ENCODE measurements at places on chromosomes 7 and 10.

DNA sequence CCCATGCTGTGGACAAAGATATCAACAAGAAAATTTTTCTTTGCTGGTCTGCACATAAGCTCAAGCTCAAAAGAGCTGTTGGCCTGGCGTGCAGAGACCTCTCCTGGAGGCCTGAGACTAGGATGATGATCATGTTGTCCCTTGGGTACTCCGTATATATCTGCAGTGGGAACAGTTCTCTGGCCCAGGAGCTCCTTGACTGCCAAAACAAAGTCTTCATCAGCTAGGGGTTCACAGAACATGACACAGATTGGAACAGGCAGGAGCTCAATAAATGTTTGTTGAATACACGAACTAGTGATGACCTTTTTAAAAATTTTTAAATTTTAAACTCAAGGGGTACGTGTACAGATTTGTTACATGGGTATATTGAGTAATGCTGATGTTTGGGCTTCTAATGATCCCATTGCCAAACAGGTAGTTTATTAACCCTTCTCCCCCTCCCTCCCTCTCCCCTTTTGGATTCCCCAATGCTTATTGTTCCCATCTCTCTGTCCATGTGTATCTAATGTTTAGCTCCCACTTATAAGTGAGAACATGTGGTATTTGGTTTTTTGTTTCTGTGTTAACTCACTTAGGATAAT, 49.1 kb downstream of the ZNF783 start:
- no peak for DNase-seq

DNA sequence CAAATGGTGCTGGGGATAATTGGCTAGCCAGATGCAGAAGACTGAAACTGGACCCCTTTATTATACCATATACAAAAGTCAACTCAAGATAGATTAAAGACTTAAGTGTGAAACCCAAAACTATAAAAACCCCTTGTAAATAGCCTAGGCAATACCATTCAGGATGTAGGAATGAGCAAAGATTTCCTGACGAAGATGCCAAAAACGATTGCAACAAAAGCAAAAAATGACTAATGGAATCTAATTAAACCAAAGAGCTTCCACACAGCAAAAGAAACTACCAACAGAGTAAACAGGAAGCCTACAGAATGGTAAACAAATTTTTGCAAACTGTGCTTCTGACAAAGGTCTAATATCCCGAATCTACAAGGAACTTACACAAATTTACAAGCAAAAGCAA, 30.9 kb upstream of the PLXDC2 start:
- no peak for DNase-seq

DNA sequence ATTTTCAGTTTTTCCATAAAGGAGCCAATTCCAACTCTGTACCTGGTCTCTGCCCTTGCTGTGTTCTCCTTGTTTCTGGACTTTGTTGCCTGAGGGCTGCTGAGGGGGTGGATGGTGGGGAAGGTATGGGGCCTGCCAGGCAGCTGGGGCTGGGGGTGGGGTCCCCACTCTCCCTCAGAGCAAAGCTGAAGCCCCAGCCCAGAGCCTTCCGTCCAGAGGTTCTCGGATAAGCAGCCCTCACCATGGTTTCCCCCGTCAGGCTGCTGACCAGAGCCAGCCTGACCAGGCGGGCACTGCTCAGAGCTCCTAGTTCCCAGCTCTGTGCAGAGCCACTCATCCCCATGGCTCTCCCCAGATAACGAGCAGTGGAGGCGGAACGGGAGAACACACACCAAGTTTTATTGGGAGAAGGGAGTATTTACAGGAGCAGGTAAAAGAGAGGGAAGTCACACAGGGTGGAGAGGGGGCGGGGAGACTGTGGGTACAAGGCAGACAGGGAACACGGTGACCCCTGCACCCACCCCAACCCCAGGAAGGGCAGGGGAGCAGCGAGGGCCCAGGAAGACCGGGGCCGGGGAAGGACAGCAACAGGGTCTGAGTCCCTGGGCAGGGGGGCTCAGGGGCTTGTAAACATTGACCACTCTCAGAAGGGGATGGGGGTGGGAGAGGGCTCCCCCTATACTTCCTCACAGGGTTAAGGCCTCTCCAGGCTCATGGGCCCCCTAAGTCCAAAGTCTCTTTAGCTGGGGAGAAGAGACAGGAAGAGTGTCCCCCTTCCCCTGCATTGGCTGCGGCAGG, 5.8 kb downstream of the GNB2 start:
- DNase-seq: no peak

- no peak for DNase-seq
These were observed 3.1 kb downstream of the PWWP2B start for GRCh38 chr10:132400041-132400546.

DNA sequence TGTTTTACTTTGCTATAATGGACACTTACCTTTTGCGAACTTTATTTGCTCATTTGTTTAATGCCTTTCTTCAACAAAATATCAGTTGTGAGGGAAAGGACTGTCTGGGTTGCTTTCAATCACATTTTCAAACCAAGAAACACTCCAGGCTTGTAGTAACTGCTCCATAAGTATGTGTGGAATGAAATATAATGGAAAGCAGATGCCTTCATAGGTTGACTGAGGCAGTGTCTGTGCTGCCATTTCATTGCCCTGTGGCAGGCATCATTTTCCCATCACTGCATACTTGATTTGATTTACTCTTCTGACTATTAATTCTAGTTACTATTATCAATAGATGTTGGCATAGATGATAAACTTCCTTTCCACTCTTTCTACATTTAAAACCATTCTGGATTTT, 762.3 kb downstream of the CNTNAP2 start:
- DNase-seq: no peak

DNA sequence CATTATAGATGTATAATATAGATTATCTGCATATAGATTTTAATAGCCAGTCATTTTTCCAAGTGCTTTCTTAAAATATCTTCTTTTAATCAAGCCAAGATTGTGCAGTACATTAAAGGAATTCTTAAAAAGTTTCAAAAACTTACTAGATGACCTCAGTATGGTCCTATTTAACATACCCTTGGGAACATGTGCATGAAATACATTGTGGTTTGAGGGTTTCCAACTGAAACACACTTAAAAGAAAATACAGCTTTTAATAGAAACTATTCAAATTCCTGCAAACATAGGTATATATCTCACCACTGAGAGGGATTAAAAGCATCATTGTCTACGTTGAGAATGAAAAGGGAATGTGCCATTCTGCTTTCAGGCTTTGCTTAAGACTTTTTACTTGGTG, 364.9 kb downstream of the SUGCT start:
- DNase-seq: no peak

GRCh38 chr10:11285171-11285570, 267.5 kb downstream of the CELF2 start:
- no peak for DNase-seq

DNA sequence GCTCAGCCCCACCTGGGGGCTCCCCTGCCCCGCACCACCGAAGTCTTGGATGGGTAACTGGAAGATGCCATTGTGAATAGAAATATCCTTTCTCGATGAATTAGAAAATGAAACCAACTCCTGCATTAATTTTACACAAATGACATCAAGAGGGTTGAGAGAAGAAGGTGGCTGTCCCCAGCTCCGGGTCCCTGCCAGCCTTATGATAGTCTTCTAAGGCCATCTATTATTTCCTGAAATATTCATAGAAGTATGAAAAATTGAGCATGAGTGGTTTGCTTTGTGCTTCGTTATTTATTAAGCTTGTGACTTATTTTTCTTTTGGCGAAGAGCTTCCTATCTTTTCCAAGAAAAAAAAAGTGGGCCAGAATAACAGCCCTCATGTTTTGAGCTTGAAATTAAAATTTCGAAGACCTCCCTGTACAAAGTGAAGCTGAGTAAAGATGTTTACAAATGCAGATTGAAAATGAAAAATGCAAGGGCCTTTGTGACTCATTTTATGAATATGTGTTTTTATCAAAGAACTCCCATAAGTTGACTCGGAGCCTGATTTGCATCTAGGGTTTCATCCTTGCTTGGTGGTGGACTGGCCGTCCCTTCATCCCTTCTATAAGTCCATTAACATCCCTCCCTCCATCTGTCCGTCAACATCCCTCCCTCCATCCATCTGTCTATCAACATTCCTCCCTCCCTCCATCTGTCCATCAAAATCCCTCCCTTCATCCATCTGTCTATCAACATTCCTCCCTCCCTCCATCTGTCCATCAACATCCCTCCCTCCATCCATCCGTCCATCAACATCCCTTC, 20.5 kb upstream of the CFAP46 start:
- DNase-seq: no peak

DNA sequence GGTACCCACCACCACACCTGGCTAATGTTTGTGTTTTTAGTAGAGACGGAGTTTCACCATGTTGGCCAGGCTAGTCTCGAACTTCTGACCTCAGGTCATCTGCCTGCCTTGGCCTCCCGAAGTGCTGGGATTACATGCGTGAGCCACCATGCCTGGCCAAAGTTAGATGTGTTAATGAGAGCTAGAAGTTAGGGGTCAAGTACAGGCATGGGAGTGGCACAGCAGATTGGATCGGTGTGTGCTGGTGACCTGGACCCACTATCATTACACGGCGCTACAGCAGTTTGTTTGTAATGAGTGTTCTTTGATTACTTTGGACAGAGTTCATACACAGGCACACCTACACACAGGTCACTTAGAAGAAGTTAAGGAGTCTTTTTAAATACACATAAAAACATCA, 36.7 kb downstream of the DNAJB6 start:
- no peak for DNase-seq

- DNase-seq: no peak
These were observed 166.6 kb upstream of the KLF14 start for GRCh38 chr7:130900471-130901076.

DNA sequence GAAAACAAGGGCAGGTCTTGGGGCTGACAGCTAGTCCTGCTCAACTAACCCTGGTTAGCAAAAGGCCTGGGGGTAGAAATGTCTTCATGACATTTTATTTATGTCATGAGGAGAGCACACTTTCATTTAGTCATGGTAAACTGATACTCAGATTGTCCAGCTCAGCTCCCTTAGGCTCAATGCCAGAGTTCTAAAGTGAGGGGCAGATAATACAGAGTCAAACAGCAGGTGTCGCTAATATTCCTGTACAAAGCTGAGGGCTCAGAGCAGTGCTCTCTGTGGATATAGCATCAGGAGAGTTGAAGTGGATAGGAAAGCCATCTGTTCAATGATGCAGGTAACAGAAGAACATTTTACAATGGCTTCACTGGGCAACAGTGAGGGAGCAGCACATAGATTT, 26.8 kb upstream of the CALCR start:
- no peak for DNase-seq

- DNase-seq: no peak
These were observed 161.7 kb downstream of the USP6NL start for GRCh38 chr10:11449761-11450160.

- DNase-seq: no peak
These were observed 5.2 kb downstream of the NAMPT start for GRCh38 chr7:106279425-106280197.

GRCh38 chr10:97311111-97311626, 7.9 kb upstream of the FRAT1 start:
- no peak for DNase-seq

DNA sequence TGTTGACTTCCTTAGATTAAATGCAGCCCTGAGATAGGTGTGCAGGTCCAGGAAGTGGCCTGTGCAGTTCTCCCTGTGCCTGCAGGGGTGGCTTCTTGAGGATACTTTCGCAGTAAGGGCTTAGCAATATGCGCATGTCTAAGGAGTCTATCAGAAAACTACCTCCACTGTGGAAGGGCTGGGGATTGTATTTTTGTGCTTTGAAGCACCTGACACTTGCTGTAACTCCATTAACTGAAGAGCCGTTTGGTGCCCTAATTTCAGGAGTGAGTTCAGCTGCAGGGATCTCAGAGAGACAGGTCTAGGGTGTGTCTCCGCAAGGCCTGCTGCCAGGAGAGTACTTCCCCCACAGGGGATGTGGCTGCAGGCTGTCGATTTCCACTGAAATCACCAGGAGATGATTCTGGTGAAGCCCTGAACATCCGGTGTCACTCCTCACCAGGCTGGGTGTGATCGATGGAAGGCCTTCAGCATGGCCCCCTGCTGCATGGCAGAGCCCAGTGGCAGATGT, 35.5 kb downstream of the IKZF1 start:
- DNase-seq: no peak

GRCh38 chr7:155867734-155868400, 55.6 kb upstream of the SHH start:
- no peak for DNase-seq

DNA sequence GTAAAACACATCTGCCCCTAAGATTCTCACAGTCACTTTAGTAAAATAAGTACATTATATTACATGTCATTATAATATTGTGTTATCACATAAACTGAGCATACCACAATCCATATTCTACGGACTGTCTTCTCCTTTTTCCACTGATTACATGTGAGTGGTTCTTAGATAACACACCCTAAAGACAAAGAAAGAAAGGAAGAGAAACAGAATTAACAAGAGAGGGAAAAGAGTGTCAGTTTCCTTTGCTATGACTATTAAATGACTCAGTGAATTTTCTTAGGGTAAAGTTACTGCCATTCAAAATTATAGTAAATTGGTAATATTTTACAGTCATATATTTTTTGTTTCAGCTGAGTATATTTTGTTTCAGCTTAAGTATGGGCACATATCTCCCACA, 268.3 kb downstream of the TWIST1 start:
- DNase-seq: no peak

DNA sequence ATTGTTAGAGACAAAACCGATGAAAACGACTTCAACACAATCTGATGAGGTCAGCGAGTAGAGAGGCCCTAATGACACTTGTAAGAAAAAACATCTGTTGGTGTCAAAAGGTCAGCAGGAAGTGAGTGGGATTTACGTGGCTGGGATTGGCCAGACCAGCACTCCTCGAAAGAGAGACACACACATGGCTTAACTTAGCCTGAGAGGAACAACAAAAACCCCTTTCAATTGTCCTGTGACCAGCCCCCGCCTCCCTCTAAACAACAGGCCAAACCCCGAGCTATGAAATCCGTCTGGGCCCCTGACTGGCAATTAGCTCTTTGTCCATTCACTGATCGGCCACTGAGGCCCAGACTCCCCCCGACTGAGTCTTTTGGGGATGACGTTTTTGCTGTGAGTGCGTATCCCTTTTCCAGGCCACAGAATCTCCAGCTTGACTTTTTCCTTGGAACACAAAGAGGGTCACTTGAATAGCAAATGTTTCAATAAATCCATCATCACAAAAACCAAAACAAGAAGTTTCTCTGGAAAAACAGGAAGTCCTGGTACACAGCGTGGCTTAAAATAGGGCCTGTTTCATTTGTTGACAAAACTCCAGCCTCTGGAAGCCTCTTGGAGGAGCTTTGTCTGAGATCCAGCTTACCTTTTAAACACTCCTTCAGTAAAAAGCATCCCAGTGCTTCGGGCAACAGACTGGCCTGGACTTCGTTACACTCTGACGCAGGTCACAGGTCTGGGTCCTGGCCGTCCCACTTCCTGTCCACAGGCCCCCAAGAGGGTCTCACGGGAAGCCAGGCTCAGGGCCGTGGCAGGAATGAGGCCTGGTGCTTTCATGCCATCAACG, 103.0 kb downstream of the CTBP2 start:
- DNase-seq: no peak

Data from activated CD8-positive, alpha-beta memory T cell treated with anti-CD3 and anti-CD28 coated beads for 4 hours (primary cell).